ENCODE measurements at places on chromosomes 4 and X.

GRCh38 chrX:93868289-93868965, 194.4 kb downstream of the FAM133A start:
- DNase-seq: no peak

- DNase-seq: no peak
These were observed 1.7 kb downstream of the FRAS1 start for GRCh38 chr4:78058591-78059523.

DNA sequence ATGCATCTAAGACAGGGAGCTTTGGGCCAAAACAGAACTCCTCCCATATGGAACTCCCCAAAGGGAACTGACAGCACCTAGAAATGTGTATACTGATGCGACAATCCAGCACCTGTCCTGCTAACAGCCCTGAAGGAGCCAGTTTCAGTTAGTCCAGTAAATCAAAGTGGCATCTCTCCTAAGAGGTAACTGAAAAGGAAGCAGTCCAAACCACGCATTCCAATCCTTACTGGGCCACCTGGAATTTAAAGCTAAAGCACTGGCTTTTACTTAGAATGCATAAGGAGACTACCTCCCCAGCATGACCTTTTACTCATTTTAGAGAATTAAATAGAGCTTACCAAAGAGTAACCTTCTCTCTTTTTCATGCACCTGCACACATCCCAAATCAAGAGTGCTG, 586.8 kb upstream of the PITX2 start:
- DNase-seq: no peak

GRCh38 chr4:1466034-1466862, 60.0 kb upstream of the NKX1-1 start:
- DNase-seq: no peak

DNA sequence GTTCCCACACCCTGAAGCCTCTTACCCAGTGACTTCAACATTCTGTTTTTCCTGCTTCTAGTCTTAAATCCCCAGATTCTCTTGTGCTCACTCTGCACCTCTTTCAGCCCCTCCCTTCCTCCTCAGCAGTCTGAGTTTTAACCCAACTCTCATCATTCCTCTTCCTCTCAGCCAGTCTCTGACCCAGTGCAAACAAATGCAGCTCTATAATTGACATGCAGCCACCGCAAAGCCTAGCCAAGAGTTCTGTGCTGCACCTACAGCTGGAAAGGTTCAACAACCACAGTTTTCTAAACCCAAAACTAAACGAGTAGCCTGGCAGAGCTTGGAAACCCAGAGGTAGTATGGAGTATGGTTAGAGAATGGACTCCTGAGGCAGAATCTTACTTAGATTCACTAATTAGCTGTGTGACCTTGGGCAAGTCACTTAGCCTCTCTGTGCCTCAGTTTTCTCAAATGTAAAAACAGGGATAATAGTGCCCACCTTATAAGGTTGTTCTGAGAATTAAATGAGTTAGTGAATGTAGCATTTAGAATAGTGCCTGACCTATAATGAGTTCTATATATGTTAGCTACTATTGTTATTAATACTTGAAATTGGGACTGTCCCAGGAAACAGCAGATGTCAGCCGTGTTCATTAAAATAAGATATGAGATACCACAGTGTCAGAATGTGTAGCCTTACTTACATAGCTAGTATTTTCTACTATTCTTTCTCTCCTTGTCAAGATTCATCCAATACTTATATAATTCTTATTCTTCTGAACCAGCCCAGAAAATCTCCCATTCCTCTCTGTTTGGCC, 3.5 kb downstream of the TMEM154 start:
- DNase-seq: no peak

DNA sequence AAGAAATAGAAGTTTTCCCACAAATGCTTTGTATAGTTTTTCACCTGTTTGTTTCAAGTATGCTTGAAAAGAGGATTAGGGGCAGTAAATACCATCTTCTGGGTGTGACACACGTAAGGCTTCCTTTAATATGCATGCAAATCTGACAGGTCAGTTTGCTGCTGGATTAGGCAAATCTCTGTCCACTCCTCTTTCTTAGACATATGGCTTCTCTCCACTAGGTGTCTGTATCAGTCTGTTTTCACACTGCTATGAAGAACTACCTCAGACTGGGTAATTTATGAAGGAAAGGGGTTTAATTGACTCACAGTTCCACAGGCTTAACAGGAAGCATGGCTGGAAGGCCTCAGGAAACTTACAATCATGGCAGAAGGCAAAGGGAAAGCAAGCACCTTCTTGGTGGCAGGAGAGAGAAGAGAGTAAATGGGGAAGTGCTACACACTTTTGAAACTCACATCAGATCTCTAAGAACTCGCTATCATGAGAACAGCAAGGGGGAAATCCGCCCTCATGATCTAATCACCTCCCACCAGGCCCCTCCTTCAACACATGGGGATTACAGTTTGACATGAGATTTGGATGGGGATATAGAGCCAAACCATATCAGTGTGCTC, 66.9 kb downstream of the TAB3 start:
- DNase-seq: no peak
